ENCODE measurements at places on chromosomes 1 and 21.

- no peak for DNase-seq
Measured at GRCh38 chr21:45857761-45858160, 123.8 kb upstream of the COL6A1 start.

- DNase-seq, result no peak
Measured at GRCh38 chr21:37623183-37623582, 256.6 kb downstream of the DYRK1A start.

- DNase-seq, result no peak
Measured at GRCh38 chr21:20445971-20446370, 552.2 kb upstream of the NCAM2 start.

- peak; percentile 7 for DNase-seq
Measured at GRCh38 chr21:36542312-36543101, 62.6 kb upstream of the CLDN14 start.

DNA sequence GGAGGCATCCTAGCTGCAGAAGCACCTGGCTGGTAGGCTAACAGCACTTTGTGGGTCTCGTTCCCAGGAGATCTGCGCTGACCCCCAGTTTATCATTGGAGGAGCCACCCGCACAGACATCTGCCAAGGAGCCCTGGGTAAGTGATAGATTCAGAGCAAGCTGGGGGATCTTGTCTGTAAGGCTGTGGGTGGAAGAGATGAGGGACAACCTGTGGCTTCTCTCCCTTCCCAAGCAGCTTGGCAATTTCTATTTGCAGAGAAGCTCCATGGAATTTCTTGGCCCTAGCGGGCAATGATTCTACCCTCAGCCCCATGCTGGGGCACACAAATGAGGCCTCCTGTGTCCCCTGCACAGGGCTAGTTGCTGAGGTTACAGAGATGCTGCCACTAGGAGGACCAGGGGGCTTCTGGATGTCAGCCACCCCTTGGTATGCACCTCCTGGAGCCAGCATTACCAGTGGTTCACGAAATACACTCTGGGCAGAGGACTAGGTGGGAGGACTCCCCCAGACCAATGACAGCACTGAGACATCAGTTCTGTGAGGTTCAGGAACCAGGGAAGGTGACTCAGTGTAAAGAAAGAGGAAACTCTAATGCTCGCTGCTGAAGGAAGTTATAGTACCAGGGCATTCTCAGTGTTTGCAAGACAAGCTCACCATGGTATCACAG is 5.5 kb downstream of the CAPN2 start:
- no peak for DNase-seq

DNA sequence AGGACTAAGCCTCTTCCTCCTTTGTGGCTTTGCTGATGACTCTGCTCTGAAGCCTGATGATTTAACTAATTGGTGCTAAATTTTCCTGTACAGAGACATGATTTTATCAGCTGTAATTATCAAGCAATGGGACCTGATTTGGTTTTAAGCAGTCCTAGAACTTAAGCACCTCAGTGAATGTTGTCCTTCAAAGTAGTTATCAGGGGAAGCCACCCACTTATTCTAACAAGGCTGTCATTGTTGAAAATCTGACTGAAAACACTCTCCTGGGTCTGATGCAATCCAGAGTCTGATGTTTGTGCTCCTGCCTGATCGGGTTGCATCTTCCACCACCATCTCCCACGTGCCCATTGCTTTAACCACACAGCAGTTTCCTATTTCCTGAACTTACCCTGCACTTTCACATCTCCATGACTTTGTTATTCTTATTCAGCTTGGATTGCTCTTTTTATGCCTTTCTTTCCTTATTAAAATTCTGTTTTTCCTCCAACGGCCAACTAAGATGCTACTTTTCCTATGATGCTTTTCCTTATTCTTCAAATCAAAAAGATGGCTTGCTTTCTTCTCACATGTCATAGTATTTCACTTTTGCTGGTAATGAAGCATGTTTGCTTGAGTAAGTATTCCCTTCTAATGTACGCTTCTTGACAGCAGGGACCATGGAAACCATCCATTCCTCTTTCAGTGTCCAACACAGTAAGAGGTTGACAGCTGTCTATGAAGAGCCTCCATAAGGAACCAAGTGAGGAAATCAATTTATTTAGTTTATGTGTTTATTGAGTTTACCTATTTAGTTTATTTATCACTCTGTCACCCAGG is 55.0 kb downstream of the S1PR1 start:
- peak; percentile 68 for DNase-seq

GRCh38 chr1:163712321-163712720 is 390.6 kb downstream of the NUF2 start:
- no peak for DNase-seq

- no peak for DNase-seq
Measured at GRCh38 chr1:70764747-70765146, 282.9 kb downstream of the PTGER3 start.

- DNase-seq, result no peak
Measured at GRCh38 chr1:162360874-162361260, 15.8 kb downstream of the SPATA46 start.

DNA sequence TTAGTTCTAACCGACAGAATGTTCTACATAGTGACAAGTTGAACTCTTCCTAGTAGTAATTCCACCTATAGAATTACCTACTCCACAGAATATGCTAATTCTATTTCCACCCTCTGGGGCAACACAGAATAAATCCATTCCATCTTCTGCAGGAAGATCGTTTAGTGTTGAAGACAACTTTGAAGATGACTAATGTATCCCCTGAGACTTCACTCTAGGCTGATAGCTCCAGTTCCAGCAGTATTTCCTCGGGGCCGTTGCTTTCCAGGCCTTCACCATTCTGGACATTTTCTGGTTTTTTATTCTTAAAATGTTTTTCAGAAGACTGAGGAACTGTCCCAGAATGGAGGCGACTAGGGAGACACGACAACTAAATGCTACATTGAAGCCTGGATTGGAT is 61.0 kb upstream of the CSF1 start:
- DNase-seq, result no peak

DNA sequence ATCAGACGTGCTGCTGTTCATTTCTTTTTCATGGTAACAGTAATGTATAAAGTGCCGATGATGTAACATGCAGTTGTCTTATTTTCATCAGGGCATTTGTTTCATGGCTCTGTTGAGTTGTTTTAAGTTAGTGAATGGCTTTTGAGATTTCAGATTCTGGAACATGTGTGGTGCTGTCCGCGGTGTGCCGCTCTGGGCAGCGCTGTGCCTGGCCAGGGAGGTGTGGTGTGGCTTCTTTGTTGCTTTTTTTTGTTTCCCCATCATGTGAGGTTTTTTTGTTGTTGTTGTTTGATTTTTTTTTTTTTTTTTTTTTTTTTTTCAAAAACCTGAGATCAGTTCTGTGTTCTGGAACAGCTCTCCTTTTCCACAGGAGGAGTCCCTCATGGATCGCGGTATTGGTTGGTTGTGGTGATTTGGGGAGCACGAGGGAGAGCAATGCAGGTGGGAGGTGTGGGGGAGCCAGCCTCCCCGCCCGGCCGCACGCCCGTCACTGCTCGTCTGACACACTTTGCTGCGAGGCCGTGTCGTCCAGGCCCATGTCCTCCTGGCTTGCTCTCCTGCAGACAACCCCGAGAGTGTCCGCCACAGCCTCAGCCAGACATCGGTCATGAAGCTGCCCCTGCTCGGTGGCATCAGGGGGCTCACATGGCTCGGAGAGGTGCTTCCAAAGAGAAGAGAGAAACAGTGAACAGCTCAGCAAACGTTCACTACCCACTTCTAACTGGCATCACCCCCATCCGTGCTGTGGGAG is 33.6 kb downstream of the NTPCR start:
- DNase-seq, result no peak

DNA sequence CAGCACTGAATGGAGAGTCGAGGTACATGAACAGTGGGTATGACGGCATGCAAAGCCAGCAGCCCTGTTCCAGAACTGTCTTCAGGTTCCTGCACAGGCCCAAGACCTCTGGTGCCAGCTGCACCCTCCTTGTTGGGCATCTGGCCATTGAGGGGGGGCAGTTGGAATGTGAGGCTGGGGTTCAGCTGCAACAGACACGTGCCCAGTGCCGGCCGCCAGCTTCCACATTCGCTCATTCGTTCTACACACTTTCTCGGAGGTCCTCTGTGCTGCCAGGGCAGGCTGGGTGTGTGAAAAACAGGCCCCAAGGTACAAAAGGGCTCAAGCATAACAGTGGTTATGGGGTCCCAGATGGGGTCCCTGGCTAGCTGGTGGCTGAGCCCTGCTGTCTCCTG is 37.9 kb upstream of the SLC19A1 start:
- no peak for DNase-seq

- DNase-seq, result no peak
Measured at GRCh38 chr1:67677930-67678329, 7.1 kb upstream of the GADD45A start.

- no peak for DNase-seq
Measured at GRCh38 chr1:90190523-90190922, 195.6 kb downstream of the ZNF326 start.

DNA sequence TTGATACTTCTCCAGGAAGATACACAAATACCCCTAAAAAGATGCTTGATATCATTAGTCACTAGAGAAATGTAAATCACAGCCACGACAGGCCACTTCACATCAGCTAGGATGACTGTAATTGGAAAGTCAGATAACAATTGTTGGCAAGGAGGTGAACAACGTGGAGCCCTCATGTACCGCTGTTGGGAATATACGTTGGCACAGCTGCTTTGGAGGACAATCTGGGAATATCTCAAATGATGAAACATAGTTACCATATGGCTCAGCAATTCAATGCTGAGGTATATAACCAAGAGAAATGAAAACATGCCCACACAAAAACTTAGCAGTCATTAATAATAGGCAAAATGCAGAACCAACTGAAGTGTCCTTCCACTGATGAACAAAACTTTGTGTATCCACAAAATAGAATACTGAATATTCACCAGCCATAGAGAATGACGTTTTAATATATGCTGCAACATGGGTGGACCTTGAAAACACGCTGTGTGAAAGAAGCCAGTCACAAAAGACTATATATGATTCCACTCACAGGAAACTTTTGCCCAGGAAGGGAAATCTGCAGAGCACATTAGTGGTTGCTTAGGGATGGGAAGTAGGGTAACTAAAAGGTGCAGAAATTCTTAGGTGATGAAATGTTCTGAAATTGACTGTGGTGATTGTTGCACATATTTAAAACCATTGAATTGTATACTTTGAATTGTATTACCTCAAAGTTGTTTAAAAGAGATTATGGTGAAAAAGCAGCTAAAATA is 95.4 kb downstream of the AHCTF1 start:
- no peak for DNase-seq

- DNase-seq, result no peak
Measured at GRCh38 chr1:51274676-51275075, 38.6 kb downstream of the RNF11 start.

- no peak for DNase-seq
Measured at GRCh38 chr1:52444463-52444862, 40.1 kb downstream of the PRPF38A start.

DNA sequence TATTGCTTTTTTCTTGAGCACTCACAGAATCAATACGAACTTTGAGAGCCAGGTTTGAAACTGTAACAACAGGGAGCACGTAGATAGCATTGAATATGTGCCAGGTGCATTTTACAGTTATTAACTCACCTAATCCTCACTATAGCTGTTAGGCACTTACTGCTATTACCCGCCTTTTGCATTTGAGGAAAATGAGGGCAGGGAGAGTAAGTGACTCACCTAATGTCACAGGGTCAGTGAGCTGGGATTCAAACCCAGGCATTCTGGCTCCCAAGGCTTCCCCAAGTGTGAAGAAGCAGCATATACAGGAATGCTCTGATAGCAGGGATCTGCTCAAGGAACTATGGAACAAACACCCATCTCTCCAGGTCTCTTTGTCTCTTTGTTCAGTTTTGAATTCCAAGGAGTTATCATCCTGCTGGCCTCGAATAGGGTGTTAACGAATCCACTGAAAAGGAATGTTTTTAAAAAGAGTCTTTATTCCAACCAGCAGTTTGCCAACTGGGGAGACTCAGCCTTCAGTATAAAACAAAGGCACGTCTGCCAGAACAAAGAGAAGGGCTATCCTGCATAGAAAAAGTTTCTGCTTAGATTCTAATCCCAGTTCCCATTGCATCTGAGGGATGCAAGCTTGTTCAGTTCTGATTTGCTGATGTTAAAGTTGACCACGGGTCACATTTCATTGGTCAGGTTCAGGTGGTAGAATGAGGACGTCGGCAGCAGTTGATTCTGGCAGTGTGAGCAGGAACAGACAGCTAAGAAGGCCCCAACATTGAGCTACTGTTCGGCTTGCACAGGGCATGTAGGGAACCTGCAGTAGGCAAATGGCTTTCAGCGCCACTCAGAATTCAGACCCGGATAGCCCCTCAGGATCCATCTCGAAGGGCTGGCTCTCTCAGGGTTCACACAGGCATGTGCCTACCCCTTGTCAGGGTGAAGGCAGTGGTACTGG is 22.1 kb downstream of the TRIM67 start:
- no peak for DNase-seq

DNA sequence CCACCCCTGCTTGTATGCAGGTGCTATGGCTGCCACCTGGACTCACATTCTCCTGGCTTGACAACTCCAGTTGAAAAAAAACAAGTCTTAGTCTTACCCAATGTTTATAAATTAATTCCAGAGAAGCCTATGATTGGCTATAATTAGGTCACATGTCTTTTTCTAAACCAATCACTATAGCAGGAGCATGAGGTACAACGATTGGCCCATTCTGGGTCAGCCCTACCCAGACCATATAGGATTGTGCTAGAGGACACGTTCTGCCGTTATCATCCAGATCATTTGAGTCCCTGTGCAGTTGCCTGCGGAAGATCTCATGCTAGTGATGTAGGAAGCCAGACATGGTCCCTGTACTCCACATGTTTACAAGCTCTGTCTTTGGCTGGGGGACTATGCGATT is 41.9 kb upstream of the PARP1 start:
- DNase-seq, result no peak

GRCh38 chr1:202964791-202965410 is 2.2 kb downstream of the CYB5R1 start:
- no peak for DNase-seq

GRCh38 chr21:45386728-45387371 is 18.1 kb upstream of the COL18A1 start:
- DNase-seq, result no peak

DNA sequence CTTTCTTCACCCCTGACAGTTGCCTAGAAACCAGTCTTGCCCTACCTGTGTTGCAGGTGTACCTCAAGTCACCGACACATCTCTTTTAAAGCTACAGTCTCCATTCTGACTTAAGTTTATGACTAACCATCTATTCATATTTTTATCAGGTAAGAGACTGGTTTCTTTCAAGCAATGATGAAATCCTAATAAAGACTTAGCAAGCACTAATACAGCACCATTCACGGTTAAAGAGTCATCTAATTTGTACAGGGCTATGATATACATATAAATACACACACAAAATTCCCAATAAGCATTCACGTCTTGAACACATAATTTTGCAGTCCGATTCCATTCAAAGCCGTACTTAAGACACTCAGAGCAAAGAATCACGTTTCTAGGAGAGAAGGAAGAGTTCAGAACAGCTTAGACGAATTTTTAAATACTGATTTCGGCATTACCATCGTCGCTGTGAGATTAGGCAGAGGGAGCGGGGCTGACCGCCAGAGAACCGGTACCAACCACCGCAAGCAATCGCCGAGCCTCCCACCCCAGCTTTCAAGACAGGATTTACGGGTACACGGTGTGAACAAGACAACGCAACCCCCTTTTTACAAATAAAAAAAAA is 943 bp downstream of the ERRFI1 start:
- no peak for DNase-seq

Data from activated CD4-positive, alpha-beta T cell treated with anti-CD3 and anti-CD28 coated beads, Interleukin-2, amount 50 U/mL, for 48 hours (primary cell).